Activated naive CD4-positive, alpha-beta T cell treated with anti-CD3 and anti-CD28 coated beads, Interleukin-2, amount 50 U/mL, for 16 hours (primary cell): ENCODE measurements at places on chromosomes 1 and 21.

GRCh38 chr1:9101510-9102146 lies 27.3 kb downstream of the GPR157 start:
- DNase-seq: no peak

DNA sequence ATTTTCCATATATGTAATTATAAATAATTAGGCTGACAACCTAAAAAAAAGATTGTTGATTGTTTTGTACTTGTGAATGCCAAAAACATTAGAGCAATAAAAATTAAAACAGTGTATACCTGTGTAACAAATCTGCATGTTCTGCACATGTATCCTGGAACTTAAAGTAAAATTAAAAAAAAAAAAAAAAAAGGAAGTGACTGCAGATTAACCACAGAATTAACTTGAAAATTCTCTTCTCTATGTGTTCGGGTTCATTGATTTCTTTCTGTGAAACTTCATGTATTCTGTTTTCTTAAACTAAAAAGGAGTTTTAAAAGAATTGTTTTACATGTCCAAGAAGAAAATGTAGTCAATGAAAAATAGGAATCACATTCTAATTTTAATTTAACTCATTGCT lies 95.7 kb downstream of the FASLG start:
- DNase-seq: no peak

- DNase-seq: no peak
Observed at GRCh38 chr1:181718034-181718433, 234.7 kb downstream of the CACNA1E start.

DNA sequence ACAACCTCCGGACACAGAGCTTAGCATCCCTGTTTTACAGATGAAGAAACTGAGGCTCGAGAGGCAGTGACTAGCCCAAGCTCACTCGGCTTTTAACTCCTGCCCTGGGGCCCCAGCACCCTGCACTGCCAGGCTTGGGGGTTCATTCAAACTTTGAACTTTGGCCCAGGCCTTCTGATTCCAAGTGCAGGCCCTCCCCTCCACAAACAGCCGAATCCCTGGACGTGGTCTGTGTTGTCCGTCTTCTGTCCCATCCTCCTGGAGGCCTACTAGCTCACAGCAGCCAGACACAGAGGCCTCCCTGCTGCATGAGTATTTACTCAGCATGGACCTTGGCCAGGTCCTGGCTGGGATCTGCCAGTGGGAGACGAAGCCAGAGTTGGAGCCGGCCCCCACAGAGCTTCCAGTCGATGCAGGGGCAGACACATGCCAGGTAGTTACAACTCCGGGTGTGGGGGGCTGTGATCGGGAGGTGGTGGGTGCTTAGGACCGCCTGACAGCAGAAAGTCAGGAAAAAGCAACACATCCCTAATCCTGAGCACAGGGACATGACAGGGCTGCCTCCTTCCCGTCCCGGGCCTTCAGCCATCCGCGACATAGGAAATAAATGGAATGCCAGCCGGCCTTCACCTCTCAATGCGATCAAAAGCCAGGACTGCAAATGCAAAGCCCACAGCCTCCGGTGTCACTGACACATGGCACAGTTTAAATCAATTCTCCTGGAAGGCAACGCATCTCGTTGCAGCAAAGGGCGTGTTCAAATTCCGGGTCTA lies 7.4 kb downstream of the IFFO2 start:
- no peak for DNase-seq

- DNase-seq: peak; percentile 28
Observed at GRCh38 chr1:228646717-228647522, 88.4 kb upstream of the RHOU start.

GRCh38 chr1:229047840-229048620 lies 222.9 kb upstream of the RAB4A start:
- DNase-seq: no peak

- DNase-seq: no peak
Observed at GRCh38 chr1:206011057-206011456, 7.9 kb upstream of the RAB7B start.

GRCh38 chr1:67832737-67833601 lies at the start of gene GNG12:
TSS of gene GNG12 (minus strand) at chr1:67833467. CDS start at chr1:67707686, 125,781 bp downstream.
- peak; percentile 18 for DNase-seq

DNA sequence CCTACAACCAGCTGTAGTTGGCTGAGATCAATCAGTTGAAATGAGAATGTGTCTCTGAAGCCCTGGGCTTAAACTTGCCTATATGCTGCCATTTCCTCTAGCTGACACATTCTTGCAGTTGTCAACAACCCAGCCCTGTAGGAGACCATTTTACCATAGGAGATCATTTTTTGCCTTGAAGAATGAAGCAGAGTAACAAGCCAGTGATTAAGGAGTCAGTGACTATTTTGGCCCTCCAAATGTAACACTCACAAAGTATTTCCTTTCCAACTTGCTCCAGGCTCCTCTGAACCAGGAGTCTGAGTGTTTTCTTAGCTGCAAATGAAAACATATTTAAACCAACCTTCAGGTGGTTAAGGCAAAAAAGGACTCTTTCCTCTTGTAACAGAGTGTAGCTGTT lies 183.5 kb downstream of the ZZZ3 start:
- no peak for DNase-seq

GRCh38 chr21:39022863-39023693 lies 160.2 kb downstream of the PSMG1 start:
- no peak for DNase-seq

DNA sequence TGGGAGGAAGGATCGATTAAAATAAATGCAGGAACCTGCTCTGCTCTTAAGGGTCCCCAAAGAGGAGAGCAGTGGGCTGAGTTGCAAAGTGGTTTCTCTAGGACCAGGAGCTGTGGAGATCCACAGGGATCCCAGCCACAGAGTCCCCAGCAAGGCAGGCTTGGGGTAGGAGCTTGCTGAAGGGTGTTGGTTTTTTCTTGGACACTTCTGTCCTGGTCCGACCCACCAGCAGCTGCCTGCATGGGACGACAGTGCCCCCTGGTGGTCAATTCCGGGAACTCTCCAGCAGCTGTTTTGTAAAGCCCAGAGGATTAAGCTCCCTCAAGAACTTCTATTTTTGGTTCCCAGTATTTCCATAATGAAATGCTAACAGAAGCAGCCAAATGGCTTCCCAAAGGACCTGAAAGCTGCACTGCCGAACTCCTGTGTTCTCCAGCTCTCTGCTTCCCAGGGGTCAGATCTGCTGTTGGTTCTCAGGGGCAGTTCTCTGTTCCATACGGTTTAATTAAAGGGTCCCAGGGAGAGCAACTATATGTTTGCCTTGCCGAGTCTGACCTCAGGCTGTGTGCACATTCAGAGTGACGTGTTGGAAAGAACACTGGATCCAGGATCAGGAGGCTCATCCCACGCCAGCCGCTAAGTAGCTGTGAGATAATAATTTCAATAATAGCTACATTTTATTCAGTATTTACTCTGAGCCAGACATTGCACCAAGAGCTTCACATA lies 23.2 kb downstream of the NENF start:
- peak; percentile 80 for DNase-seq

- no peak for DNase-seq
Observed at GRCh38 chr1:30038134-30039025, 685.0 kb downstream of the MATN1 start.
